ENCODE measurements at places on chromosomes 13 and 19.

DNA sequence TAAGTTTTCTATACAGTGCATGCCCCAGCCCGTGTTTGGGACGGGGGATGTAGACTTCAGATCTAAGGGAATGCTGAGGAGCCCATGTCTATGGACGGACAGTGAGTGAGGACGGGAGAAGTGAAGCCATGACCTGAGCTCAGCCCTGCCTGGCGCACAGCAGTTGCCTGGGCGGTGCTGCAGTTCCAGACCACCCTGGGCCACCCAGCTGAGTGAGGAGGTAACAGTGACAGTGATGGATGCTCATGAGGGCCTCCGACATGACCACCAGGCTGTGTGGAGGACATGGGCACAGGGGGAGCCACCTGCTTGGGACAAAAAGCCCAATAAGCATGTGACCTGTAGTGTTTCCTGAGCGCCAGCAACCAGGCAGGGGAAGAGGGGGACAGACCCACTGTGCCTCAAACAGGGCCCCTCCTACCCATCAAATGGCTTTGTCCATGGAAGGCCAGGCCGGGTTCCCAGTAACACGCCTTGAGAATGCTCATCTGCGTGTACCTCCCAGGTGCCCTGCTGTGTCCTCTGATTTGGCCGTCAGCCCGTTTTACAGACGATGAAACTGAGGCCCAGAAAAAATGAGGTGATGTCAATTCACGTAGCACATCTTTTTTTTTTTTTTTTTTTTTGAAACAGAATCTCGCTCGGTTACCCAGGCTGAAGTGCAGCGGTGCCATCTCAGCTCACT is 22.6 kb downstream of the NOSIP start:
- DNase-seq = no peak

GRCh38 chr13:30766231-30766630 is 30.9 kb downstream of the ALOX5AP start:
- no peak for DNase-seq

DNA sequence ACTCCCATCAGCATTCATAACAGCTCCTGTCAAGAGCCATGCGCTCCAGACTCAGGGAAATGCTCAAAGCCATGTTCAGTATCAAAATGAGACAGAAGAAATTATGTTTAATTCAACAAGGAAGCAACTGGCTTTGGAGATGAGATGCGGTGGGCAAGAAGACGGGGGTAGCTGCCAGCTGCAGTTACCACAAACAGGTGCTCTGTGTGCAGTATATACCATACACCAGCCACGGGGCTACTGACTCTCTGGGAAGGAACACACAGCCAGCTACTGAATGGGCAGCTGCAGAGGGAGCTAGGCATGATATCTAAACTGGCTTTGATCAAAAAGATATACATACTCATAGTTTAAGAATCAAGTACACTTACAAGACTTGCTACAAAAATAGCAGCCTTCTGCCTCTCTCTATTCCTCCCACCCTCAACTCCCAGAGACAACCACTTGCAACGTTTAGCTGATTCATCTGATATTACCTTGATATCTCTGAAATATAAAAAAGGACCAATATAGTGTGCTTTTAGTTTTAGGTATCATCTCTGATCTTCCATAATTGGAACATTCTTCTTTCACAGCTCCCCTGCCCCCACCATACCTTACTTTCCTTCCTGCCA is 593.0 kb downstream of the UQCRFS1 start:
- DNase-seq = no peak

DNA sequence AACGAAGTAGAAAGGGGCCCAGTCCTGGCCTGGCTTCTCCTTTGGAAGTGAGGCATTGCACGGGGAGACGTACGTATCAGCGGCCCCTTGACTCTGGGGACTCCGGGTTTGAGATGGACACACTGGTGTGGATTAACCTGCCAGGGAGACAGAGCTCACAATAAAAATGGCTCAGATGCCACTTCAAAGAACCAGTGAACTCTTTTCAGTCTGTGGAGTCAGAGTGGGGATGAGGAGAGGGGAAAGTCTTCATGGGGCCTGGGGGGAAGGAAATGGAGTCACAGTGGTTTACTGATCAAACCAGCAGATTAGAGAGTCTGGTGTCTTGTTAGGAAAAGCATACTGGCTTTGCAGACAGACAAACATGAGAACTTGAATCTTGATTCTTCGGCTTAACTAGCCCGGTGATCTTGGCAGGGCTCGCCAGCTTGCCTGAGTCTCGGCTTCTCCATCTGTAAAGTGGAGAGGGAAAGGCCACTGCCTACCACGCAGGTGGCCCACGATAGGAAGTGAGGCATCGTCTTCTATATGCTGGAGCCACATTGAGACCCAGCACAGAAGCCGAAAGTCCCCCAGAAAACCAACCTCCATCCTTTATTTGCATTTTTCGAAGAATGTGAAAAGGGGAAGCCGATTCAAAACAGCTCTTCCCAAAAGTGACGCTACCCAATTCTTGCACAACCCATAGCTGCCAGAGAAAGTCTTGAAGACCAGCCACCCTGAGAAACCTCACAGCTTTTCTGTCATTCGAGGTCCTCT is at the start of gene FFAR1:
TSS of gene FFAR1 (plus strand) at position 732 of the 759 bp plus-strand sequence. CDS start 3,650 bp downstream, outside the sequence.
- DNase-seq = no peak

GRCh38 chr13:114024603-114025404 is 50.9 kb upstream of the C13orf46 start:
- no peak for DNase-seq

DNA sequence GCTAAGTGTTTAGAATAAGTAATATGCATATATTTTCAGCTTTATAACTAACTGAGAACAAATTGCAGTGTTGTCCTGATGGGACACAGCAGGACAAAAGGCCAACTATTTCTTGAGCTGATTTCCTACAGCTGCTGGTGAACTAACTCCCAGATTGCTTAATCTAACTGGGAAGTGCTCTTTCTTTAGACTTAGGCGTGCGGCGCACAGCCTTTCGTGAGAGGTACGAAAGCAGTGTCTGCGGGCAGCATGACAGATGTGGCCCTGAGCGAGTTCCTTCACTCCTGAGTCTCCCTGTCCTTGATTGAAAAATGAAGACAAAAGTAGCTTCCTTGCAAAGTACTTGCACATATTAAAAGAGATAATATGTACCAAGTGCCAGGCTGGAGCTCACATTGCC is 47.3 kb upstream of the NPAS1 start:
- no peak for DNase-seq

Data from DMS 273 treated with DMSO at 0.1 percent for 48 hours (cell line).